ENCODE measurements at places on chromosomes 5 and 9.

DNA sequence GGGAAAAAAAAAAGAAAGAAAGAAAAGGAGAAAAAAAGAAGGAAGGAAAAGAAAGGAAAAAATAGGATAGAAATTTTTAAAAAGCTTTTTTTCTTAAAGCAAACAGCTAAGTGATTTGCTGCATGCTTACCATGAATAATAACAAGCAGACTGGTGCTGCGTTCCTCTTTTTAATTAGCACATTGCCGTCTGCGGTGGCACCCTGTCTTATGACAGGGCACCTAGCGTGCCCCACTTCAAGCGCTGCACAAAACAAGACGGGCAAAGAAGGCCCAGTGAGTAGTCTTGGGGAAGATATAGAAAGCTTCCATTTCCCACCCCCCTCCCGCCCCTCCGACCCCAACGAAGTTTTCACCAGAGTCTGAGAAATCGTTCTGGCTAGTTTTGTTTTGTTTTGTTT is 513.9 kb downstream of the ZNF608 start:
- no peak for DNase-seq

GRCh38 chr9:14099737-14100136 is 214.2 kb downstream of the NFIB start:
- DNase-seq, result no peak

GRCh38 chr5:141040093-141040770 is 10.9 kb upstream of the PCDHB1 start:
- DNase-seq, result no peak

DNA sequence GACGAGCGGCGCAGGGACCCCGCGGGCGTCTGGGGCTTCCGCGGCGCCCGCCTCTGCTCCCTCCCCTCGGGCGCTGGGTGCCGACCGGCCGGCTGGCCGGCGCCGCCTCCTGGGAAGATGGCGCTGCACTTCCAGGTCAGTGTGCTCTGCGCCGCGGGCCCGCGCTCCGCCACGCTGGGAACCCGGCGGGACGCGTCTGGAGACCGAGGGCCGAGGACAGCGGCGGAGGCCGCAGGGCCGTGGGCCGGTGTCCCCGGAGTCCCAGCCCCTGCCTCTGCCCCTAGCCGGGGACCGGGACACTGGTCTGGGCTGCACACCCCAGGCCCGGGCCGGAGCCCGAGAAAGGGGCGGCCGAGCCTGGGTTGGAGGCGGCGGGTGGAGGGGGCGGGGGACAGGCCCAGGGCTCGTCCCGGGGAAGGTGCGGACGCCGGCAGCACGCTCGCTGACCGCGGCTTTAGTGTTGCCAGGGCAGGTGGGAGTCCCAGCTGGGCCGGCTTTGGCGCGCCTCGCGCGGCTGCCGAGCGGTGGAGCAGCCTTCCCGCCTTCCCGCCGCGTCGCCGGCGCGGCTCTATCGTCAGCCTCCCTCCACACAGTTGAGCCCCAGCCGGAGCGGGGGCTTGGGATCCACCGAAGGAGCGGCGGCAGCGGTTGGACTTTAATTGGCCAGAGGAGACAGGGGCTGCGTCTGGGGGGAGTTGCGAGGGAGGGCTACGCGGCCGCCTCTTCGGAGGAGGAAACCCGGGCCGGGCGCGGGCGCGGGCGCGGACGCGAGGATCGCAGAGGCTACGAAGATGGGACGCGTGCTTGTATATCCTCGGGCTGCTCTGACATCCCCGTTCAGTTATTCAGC is at the start of gene RANBP17:
TSS of gene RANBP17 (plus strand) at position 102 of the 850 bp plus-strand sequence.
- peak; percentile 75 for DNase-seq

DNA sequence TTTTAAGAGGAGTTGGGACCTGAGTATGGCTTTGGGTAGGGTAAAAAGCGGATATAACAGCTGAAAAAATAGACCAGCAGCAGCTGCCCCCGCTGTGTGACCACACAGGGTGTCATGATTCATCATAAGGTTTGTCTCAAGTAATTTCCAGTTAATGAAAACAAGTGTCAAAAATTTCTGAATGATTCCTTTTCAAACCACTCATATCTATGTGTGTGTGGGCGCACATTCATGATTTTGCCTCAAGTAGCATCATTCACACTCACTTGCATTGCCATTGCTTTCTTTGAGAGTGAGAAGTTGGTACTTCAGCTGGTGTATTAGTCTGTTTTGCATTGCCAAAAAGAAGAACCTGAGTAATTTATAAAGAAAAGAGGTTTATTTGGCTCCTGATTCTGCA is 12.1 kb upstream of the TNFAIP8 start:
- DNase-seq, result peak; percentile 94

DNA sequence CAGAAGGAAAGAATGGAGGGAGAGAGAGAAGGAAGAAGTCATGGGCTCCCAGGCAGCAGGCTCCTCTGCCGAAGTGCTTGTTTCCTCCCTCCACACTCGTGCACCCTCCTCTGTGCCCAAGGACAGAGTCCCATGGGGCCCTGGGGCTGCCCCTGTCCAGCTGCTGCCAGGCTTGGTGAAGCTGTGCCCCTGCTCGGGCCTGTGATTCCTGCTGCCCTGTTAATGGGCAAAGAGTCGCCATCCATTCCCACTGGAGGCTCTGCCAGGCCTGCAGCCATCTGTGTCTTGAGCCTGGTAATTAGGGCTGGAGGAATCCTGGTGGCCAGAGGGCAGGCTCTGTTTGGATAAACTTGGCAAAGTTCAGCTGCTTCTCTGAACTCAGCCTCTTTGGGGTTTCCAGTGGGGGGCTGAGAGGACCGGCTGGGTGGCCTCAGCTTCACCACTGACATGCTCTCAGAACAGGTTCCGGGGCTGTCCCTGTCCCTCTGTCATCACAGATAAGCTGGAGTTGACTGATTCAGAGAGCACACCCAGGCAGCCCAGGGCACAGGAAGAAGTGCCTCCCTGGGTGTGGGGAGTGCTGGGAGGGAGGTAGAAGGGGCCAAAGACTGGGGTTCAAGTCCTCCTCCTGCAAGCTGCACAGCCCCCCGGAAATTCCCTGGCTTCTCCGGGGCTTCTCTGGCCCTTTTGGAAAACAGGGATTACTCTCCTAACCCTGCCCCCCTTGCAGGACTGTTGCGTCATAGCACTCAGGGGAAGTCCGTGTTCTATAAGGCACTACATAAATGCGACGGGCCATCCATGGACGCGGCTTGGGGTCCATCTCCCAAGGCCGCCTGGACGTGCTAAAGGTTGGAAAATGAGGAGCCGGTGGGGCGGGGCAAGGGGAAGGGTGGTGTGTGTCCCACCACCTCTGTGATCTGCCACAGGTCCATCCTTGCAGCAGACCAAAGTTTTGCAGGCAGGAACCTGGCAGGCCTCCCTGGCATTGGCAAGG is 154.8 kb downstream of the PAX5 start:
- DNase-seq, result no peak

GRCh38 chr5:9125852-9126251 is 420.0 kb downstream of the SEMA5A start:
- DNase-seq, result no peak

- DNase-seq, result no peak
These were observed 89.2 kb downstream of the ANKRD33B start for GRCh38 chr5:10653043-10653442.

DNA sequence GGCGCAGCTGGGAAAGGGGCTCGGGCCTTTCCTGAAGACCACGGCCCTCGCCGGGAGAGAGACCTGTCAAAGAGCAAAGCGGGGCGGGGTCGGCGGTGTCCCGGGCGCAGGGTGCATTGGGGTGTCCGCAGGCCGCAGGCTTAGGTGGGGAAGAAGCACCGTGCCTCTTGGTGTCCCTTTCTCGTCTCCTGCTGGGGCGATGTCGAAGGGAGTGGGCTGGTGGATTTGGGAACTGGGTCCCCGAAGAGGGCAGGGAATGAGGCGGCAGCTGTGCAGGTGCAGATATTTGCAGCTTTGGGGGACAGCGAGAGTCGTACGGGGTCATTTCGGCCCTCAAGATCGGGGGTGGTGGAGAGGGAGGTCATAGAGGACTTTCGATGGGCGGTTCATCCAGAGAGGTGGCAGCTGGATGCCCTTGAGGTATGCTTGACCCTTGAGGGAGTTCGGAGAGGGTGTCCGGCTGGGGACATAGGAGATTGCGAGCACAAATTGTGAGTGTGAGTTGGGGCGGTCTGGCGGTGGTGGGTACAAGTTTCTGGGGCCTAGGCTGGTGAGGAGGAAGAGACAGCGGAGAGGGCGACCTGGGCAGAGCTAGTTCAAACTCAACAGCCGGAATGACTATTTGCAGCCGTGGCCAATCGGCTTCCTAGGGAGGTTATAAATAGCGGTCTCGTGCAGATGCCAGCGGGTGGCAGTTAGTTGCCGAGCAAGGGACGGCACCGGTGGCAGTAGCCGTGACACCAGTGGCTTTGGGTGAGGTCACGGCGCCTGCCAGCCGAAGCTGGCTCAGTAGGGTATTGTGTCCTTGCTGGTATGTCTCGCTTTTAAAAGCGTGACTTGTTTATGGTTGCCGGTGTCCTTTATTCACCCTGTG is 601 bp downstream of the NNT start:
- peak; percentile 84 for DNase-seq

DNA sequence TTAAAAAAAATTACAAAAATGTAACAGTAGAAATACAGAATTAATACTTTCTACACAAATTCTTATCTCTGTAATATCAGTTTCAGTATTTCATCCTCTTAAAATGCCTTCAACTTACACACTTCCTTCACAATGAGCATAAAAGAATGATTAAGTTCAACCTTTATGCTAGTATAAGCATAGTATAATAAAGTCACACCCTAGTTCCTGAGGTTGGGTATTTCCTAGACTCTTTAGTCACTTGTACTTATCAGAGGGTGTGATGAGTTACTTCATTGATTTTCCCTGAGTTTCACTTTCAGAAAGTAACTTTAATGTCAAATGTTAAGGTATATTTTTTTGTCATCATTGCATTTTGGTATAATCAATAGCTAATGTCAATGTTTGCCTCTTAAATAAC is 302.4 kb downstream of the PDE4D start:
- DNase-seq, result peak; percentile 67

- no peak for DNase-seq
These were observed 30.9 kb upstream of the CDK20 start for GRCh38 chr9:88005240-88005639.

GRCh38 chr5:123147741-123148140 is 58.7 kb downstream of the PRDM6 start:
- DNase-seq, result no peak

DNA sequence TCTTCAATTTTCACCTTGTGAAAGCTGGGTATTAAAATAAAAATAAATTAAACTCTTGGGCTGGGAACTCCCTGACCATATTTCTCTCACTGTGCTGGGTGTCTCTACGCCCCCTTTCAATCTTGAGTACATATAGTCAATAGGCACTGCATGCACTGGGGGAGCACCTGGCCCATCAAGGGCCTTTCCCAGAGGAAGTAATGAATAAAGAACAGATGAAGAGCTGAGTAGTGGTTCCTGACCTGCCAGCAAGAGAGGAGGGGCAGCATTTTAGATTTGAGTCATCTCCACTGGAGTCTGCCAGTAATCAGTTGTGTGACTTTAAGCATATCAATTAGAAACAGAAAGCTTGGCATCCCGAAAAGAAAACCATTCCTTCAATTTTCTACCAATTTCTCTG is 6.2 kb downstream of the MAPKAP1 start:
- peak; percentile 40 for DNase-seq

- DNase-seq, result no peak
These were observed 126.4 kb downstream of the DOCK2 start for GRCh38 chr5:169763376-169764017.

DNA sequence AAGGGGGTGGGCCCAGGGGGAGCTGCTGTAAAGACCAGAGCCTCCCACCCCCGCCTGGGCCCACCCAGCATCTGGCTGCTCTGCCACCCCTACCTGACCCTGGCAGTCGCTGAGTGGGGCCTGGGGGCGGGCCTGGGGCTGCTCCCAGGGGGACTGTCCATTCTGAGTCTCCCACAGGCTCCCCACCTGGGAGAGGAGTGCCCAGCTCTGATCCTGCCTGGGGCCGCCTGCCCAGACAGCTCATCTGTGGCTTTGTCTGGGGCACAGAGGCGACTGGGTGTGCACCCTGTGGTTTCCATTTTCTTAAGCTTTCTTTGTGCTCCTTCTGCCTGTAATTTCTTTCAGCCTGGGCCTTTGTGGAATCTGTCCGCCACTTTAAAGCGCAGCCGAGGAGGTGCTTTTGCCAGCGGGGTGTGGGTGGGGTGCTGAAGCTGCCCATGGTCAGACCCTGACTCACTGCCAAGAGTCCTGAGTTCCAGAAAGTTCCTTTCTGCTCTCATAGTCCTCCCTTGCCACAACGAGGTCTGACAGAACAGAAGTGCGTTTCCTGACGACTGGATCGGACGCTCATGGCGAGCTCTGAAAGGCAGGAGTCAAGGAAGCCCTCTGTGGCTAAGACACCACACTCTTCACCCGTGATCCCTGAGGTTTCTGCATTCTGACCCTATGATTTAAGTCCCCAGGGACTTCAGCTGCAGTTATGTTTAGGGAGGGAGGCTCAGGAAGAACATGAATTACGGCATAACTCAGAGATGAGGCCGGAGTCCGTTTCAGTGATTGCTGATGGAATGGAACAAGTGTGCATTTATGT is 225.0 kb downstream of the FANCC start:
- DNase-seq, result no peak

DNA sequence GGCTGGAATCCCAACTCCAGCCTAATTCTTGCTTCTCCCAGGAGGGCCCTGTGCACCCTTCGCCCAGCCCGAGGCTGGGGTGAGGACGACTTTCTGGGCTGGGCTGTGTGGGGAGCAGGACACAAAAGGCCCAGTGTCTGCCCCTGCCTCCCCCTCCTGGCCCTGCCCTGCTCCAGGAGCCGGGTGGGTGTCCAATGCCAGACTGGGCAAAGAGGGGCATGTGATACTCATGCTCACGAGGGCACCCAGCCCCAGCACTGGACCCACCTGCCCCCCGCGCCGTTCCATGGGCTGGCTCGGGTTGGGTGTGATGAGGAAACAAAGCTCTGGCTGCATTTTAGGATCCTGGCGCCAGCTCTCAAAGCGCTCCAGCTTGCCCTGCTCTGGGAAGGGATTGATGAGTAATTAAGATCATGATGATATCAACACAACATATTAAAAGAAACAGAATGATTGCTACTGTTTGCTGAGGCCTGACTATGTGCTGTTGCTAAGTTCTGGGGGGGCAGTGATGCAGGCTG is 30.7 kb downstream of the LHX2 start:
- DNase-seq, result no peak

- DNase-seq, result no peak
These were observed 34.0 kb upstream of the AFAP1L1 start for GRCh38 chr5:149237662-149238061.

DNA sequence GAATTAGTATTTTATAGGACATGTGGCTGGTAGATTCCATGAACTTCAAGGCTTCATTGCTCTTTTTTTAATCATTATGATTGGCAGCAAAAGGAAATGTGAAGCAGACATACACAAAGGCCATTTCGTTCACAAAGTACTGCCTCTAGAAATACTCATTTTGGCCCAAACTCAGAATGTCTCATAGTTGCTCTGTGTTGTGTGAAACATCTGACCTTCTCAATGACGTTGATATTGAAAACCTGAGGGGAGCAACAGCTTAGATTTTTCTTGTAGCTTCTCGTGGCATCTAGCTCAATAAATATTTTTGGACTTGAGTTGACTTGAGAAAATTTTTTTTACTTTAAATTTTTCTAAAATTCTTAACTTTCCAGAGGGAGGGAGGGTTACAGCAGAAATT is 12.4 kb downstream of the KCNV2 start:
- no peak for DNase-seq

- no peak for DNase-seq
These were observed 193.5 kb downstream of the RGS3 start for GRCh38 chr9:113656771-113657670.
